ENCODE measurements at places on chromosomes 6 and 20.
A peak's percentile ranks its signal among the peaks of the same experiment; 100 is the strongest.

DNA sequence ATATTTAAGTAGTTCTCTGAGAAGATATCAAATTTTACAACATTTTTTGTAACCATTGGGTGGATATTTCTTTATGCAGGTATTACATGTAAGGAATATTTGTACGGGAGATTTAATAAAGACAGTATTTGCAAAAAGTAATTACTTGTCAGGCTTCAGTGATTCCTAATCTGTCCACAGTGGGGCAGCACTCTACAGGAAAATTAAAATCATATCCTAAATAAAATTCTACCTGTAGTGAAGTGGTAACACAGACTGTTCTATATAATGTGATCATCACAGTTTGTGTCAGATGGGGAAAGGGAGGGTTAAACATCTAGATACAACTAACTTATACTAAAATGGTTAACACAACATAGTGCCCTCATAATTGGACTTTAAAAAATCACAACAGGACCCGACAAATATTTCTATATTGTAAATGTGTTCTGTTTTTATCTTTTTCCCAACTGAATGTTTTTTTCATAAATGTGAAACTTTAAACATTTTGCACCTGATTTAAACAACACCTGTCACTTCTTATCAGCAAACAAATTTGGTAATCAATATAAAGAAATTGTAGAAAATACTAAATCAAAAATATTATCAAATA lies 145.6 kb upstream of the MANEA start:
- DNase-seq: peak; percentile 8

- DNase-seq: no peak
Measured at GRCh38 chr6:48449002-48449401, 338.0 kb upstream of the PTCHD4 start.

DNA sequence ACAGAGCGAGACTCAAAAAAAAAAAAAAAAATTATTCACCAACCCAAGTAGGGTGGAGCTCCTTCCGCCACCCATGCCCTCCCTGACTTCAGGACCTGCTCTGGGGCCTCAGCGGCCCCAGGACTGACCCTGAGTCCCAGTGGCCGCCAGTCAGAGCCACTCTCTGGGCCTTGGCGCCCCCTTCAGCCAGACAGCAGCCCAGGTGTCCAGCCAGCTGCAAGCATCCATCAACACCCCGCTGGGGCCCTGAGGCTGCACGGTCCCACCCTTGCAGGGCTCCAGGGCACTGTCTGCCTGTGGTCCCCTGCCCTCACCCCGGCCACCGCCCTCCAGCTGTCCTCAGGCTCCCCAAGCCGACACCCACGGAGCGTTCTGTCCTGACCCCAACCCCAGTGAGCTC lies 11.4 kb upstream of the KCNQ2 start:
- no peak for DNase-seq

DNA sequence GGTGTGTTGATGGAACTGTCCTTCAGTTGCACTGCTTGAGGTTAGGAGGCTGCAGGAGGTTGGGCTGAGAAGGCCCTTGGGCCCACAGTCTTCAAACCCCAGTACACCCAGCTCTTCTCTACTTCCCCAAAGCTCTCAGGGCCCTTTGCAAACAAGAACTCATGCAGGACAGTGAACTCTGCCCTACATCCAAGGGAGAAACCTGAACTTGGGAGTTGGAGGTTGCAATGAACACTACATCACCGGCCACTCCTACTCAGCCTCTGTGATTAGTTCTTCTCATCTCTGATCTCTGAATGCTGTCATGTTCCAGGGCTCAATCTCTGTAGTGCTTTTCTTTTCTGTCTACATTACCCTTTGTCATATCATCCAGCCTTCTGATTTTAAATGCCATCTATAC lies 148.5 kb upstream of the PDE7B start:
- DNase-seq: no peak

- DNase-seq: no peak
Measured at GRCh38 chr20:57395111-57395966, 4.1 kb downstream of the RBM38 start.

GRCh38 chr6:14194483-14194882 lies 76.9 kb downstream of the CD83 start:
- no peak for DNase-seq

- no peak for DNase-seq
Measured at GRCh38 chr20:49310705-49311104, 32.8 kb upstream of the ZNFX1 start.

GRCh38 chr20:42609618-42610017 lies 580.1 kb downstream of the PTPRT start:
- no peak for DNase-seq

- DNase-seq: no peak
Measured at GRCh38 chr20:33273117-33273851, 9.7 kb upstream of the BPIFB1 start.

GRCh38 chr6:24779416-24780016 lies 4.8 kb downstream of the GMNN start:
- no peak for DNase-seq

GRCh38 chr6:9020001-9020400 lies 584.7 kb upstream of the SLC35B3 start:
- DNase-seq: no peak

DNA sequence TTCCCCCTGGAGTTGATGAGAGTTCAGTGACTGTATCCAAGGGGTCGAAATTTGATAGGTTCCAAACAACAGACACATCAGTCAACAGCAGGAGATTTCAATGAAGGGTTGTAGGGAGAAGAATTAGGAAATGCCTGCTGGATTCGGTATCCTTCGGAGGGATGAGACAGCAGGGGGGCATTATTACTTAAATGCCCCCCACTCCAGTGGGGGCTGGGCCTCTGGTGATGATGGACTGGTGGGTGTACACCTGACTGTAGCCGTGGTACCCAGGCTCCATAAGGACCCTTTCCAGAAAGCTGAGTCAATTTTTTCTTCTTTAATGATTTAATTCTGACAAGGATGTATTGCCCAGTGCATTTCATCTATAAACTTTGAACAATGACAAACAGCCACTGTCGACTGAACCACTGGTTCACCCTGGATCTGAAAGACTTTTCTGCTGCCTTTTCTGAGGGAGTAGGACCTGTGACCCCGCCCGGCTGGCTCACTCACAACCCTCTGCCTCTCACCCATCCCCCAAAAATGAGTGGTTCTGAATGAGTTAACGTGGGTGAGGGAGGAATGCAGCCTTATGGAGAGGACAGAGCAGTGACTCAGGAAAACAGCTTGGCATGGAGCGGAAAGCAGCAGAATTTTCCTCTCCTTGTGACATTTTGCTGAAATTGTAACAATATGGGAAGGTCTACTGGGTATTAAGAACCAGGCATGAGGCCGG lies 41.0 kb downstream of the ZMYND8 start:
- peak; percentile 88 for DNase-seq

DNA sequence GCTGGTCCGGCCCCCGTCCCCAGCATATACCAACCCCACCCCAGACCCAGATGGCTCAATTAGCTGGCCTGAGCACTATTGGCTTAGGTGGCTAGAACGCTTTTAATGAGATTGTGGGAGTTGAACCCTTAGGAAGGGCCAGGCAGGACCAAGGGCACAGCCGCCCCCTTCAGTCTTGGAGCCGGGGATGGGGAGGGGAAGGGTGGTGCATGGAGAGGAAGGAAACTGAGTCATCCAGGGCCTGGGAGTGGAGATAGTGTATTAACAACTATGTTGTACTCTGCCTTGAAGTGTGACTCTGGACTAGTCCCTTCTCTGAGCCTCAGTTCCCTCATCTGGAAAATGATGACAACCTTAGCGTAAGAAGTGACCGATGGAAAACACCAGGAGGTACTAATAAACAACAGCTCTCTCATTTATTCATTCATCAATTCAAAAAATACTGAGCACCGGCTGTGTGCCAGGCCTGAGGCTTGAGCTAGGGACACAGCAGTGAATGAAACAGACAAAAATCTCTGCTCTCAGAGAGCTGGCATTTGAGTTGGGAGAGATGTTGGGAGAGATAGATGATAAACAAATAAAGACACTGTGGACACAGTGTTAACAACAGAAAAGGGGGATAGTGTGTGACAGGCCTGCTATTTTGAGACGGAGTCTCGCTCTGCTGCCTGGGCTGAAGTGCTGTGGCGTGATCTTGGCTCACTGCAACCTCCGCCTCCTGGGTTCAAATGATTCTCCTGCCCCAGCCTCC lies 11.5 kb downstream of the PEDS1 start:
- no peak for DNase-seq

GRCh38 chr6:3757241-3757641 lies 5.7 kb upstream of the PXDC1 start:
- DNase-seq: no peak

- peak; percentile 35 for DNase-seq
Measured at GRCh38 chr6:26594730-26595632, 1.8 kb upstream of the ABT1 start.

GRCh38 chr6:28693751-28694443 lies 168.2 kb downstream of the GPX5 start:
- no peak for DNase-seq

- DNase-seq: no peak
Measured at GRCh38 chr6:68911811-68912210, 276.7 kb downstream of the ADGRB3 start.

DNA sequence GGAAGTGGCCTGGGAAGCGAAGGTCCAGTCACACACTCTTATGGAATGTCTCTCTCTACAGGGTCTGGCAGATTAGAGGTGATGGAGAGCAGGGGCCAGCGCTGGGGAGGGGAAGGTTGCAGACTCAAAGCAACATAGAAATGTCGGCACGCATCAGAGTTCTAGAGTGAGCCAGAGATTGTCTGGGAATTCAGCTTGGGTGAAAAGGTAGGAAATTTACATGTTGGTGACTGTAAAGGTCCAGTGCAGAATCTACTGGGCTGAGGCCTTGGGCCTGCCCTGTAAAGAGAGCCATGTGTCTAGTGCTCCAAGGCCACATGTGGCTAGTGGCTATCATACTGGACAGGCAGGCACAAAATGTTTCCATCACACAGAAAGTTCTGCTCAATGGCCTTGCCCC lies 80.8 kb downstream of the FOXA2 start:
- DNase-seq: no peak

DNA sequence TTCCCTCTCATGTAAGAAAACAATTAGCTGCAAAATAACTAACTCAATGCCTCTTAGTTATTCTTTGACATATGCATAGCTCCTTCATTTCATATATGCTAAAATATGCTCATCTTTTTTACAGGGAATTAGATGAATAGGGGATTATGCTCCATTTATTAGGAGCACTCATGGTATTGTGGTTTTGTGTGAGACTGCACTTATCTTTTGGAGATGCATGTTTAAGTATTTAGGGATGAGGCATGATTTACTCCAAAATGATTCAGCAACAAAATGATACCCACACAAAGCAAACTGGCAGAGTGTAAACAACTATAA lies 8.8 kb downstream of the BNIP5 start:
- DNase-seq: no peak

DNA sequence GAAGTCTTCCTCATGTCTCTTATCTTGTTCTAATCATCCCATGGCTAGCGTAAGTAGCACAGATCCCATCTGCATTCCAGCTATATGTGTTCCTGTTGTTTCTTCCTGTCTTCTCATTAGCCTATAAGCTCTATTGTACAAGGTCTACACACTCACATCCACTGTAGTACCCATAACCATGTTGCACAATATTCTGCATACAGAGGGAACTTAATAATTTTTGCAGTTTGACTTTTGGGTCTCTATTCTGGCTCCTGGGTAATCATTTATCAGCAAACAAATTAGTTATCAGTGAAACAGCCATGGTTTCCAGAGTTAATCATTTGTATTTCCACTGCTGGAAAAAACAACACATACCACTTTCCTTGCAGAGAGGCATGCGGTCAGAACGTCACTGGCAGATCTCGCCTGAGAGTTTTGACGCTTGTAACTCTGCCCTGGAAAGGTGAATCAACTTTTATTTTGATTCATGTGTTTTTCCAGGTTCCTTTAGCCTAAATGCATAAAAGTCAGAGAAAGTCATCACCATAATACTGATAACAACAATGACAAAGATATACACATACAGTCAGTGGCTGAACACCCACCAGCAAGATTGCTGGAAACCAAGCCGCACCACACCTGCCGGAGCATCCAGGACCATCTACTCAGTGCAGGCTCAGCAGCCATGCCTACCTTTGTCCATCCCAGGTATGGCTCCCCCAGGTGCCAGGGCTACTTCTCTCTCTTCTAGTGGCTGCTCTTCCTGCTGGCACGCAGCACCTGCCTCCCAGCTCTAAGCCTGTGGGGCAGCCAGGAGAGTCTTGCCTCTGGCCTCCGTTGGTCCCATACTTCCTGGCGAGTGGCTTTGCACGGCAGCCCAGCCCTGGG lies 158.2 kb downstream of the QRSL1 start:
- DNase-seq: no peak

Data from stromal cell of bone marrow (primary cell).